CD4-positive, alpha-beta T cell (primary cell): ENCODE measurements at places on chromosomes 1 and 21. TPM values are rescaled to one million over a fixed set of nuclear protein-coding genes. Genes with fewer than 3 reads are reported as not detected.

DNA sequence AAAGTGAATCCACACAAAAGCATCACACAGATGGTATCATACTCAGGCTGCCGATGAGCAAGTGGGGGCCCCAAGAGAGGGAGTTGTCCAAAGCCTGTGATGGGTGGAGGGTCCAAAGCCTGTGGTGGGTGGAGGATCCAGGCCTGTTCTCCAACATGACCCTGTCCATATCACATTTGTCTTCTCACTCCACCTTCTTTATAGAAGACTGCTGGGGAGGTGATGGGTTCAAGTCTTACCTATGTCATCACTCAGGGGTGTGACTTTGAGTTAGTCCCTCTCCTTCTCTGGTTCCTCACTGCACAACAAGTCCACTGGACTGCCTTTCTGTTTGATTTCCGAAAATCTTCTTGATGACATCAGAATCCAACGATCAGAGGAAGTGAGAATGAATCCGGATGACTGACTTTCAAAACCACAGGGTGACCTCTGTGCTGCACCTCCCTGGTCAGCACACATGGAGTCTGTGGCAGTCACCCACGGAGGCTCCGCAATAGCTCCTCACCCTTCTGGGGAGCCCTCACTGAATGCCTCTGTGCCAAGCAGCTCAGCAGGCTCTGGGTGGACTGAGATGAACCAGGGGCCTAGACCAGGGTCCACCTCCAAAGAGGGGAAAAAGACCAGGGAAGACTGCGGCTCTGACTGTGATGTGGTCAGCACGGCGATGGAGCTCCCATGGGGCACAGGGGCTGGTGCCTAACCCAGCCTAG lies 166.8 kb downstream of the HIVEP3 start:
- no peak for DNase-seq

- no peak for DNase-seq
Measured at GRCh38 chr21:33339918-33340317, 15.1 kb downstream of the IFNAR1 start.

GRCh38 chr1:58573138-58573537 lies 3.9 kb downstream of the TACSTD2 start:
- no peak for DNase-seq

DNA sequence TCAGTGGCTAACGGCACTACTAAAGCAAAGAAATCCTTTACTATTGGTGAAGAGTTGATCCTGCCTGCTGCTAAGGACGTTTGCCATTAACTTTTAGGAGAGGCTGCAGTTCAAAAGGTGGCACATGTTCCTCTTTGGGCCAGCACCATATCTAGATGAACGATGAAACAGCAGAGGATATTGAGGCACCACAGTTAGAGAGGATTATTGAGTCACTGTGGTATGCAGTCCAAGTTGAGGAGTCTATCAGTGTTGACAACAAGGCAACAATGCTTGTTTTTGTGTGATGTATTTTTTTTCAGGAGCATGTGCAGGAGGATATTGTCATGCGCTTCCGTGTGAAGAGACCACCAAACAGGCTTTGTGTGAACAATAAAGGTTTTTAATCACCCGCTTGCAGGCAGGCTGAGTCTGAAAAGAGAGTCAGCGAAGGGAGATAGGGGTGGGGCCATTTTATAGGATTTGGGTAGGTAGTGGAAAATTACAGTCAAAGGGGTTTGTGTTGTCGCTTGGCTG lies 80.9 kb downstream of the UCHL5 start:
- no peak for DNase-seq

- DNase-seq = no peak
Measured at GRCh38 chr1:57991289-57991688, 555.2 kb downstream of the OMA1 start.

- no peak for DNase-seq
Measured at GRCh38 chr1:165637427-165637826, 6.4 kb downstream of the MGST3 start.

DNA sequence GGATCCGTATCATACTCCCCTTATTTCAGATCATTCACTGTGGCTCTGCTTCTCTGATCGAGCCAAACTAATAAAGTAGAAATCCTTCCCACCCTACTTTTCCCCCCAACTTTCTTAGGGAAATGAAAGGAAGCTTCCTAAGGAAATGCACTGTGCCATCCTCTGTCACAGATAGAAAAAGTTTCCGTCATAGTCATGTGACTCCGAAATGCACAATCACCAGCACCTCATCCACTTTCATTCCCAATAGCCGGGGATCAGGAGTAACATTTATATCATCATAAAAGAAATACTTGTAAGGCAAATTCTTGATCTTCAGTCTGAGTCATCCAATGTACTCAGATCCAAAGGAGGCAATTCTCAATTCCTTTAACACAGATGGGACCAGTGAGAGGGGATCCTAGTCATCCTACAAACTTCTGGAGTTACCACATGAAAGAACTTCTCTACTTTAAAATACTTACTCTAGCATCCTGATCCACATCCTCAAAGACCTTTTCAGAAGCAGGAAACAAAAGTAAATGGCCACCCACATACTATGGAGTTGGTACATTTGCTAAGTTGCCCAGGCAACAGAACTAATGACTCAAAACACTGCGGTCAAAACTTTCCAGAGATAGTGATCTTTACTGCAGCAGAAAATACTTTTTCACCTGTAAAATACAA lies 97.8 kb upstream of the ZC3H11B start:
- no peak for DNase-seq

- no peak for DNase-seq
Measured at GRCh38 chr21:37861561-37861960, 54.7 kb downstream of the KCNJ6 start.

DNA sequence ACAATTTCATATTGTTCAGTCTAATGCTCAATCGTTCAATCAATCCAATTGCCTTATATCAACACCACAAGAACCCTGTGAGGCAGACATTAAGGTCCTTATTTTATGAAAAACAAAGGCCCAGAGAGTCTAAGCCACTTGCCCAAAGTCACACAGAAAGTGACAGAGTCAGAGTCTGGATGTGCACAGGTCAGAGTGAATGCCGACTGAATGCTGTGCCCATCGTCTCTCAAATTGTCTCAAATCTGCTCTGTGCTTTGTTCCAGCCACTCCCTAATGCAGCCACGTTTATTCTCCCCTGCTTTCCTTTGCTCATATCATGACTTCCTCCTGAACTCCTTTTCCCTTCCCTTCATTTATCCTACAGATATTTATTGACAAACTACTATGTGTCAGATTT lies 558.3 kb downstream of the MATN1 start:
- no peak for DNase-seq

- DNase-seq = no peak
Measured at GRCh38 chr1:223669003-223669795, 3.7 kb upstream of the CAPN8 start.

GRCh38 chr1:199287647-199288046 lies 648.8 kb downstream of the PTPRC start:
- no peak for DNase-seq

- no peak for DNase-seq
Measured at GRCh38 chr21:23127973-23128372, 2129.8 kb downstream of the NCAM2 start.

GRCh38 chr21:45294509-45295291 lies 7.0 kb upstream of the POFUT2 start:
- no peak for DNase-seq

DNA sequence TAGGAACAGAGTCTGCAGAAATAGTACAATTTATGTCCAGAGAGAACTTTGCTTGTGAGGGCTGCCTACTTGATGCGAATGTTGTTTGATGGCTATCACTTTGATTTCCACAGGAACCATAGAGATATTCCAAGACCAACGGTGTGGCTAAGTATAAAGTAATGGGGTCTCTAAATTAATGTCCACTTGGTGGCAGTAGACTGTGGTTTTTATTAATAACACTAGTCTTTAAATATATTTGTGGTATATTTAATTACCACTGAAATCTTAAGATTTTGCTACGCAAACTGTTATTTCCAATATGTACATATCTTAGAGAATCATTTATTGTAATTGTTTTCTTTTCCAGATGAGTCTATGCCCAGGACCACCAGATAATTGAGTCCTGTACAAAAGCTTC lies 647.9 kb downstream of the PLA2G4A start:
- DNase-seq = no peak

LAD1 gene
- total RNA-seq = not detected

SLC45A1 gene
- total RNA-seq = 0.88 TPM

RRP15 gene
- total RNA-seq = 10.5 TPM

PFDN2 gene
- total RNA-seq = 57.7 TPM

IRF6 gene
- total RNA-seq = 0.74 TPM

BMP8B gene
- total RNA-seq = not detected
